Activated T-cell treated with anti-CD3 and anti-CD28 coated beads for 48 hours (primary cell): ENCODE measurements at places on chromosomes 3 and 15.

- DNase-seq = no peak
These were observed 15.5 kb downstream of the ATG3 start for GRCh38 chr3:112546216-112546759.

GRCh38 chr3:47701388-47701787 is 80.3 kb downstream of the SMARCC1 start:
- DNase-seq = no peak

DNA sequence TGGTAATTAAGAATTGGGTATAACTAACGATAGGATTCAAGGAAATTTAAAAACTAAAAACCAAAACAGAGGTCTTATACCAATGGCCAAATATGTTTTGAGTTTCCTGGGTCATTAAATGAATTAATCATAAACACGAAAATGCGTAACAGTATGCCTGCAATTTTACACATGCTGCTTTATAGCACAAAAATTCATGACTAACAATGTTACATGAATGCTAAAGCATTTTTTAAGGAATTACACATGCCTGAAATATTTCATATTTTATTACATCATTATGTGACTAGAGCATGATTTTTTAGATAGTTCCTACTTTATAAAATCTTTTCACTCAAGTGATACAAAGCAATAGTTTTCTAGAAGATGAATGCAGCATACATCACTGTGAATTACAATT is 74.7 kb downstream of the ZNF148 start:
- DNase-seq = no peak

- DNase-seq = no peak
These were observed 31.6 kb upstream of the VPS39 start for GRCh38 chr15:42239528-42240182.
